ENCODE measurements at places on chromosomes 2 and 18.

- no peak for DNase-seq
Measured at GRCh38 chr18:62771494-62772270, 56.3 kb downstream of the PHLPP1 start.

DNA sequence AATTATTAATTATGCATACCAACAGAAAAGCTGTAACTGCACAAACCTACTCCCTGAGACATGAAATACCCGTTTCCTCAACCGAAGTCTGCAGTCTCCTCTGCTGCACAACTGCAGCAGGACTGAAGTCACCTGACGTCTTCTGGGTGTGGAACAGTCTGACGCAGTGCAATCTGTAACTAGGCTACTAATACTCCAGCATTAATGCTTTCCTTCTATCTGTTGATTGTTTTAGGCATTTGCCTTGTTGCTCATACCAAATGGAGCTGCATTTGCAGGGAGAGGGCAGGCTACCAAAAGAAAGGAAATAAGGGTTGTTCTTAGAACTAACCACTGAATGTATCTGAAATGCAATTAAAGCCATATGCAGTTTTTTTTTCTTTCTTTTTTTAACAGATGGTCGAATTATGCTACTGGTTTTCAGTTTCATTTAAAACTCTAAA lies 40.1 kb downstream of the RTN4 start:
- DNase-seq = peak; percentile 26

DNA sequence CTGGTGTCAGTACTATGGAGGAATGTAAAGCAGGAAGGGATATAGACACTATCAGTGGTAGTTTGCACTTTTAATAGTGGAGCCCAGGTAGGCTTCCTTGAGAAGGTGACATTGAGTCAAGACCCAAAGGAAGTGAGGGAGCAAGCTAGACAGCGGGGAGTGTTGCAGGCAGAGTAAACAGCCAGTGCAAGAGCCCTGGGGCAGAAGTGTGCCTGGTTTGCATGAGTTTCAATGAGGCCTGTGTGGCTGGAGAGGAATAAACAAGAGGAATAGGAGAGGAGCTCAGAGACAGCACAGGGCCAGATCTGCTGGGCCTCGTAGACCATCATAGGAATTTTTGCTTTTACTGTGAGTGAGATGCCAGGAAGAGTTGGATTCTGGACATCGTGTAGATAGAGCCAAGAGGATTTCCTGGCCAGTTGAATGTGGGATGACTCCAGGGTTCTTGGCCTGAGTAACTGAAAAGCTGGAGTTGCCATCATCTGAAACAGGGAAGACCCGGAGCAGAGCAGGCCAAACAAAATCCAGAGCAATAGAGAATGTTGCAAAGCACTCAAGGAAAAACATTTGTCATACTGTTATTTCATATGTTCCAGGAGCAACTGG lies 102.5 kb downstream of the SP3 start:
- no peak for DNase-seq

DNA sequence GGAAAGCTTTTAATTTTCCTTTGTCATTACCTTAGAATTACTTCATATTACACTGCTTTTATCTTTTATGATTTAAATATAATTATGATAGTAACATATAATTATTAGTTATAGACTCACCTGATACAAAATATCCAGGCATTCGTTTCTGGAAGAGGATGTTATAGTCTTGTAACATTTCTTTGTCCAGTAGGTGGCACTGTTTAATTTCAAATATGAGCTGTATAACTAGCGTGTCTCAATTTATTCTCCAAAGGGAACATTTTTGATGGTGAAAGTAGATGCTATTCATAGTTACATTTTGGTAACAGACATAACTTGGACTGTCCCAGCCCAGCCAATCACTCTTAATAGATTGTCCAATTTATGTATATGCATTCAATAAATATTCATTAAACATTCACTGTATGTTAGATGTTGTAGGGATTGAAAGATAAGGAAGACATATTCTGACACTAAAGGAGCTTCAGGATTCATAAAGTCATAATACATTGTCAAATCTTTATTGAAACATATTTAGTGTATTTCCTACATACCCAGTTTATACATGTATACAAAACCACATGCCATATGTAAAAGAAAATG lies 19.2 kb downstream of the DAW1 start:
- DNase-seq = no peak

DNA sequence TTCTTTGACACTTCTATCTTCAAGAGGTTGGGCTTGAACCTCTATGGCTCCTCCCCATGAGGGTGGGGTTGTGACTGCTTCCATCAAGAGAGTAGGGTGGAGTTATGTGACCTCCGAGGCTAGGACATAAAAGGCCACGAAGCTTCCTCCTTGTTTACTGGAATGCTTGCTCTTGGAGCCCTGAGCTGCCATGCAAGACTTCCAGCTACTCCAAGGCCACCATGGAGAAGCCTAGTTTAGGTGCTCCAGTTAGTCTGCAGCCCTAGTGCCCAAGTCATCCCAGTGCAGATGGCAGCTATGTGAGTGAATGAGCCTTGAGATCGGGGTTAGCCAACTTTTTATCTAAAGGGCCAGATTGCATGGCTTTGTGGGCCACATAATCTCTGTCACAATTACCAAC lies 2.4 kb upstream of the MERTK start:
- DNase-seq = no peak

GRCh38 chr2:38751596-38752410 lies 642 bp upstream of the SRSF7 start:
- no peak for DNase-seq

DNA sequence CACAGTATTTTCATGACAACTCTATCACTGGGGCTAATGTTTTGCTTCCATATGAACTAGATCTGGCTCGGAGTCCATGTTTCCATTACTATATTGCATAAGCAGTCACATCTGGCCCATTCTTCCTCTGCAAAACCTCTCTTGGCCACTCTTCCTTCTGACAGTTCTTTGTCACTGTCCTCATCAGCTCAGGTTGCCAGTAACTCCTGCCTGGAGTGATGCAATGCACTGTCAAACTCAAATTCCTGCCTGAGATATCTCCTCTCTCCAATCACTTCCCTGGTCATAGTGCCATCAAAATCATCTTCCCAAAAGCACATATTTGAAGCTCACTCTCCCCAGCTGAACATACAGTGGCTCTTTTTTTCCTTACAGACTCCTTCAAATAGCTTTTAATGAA lies 66.1 kb downstream of the COLEC12 start:
- no peak for DNase-seq

DNA sequence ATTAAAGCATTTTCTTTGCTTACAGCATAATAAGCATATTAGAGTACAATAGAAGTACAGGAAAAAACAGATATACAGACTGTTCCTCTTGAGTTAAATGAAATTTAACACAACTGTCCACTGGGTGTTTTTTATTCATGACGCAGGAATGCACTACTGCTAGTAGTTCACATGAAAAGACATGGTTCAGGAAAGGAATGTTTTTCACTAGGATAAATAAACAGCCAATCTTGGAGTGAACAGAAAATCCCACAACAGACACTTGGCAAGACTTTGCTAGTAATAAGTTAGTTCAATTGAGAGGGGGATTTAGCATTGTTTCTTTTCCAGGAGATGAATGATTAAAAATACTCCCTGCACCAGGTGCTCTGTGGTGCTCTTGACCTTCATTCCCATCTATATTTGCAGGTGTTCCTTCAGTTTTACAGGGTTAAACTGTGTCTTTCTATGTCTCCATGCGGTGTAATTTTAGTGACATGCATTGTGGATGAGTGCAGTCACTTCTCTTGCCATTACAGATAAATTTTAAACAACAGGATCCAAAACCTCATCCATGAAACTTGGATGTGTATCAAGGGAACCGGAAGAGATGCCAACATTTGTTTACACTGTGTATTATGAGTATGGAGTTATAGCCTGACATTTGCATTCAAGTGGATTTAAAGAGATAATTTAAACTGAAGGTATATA lies 796.6 kb downstream of the DSC3 start:
- DNase-seq = no peak

DNA sequence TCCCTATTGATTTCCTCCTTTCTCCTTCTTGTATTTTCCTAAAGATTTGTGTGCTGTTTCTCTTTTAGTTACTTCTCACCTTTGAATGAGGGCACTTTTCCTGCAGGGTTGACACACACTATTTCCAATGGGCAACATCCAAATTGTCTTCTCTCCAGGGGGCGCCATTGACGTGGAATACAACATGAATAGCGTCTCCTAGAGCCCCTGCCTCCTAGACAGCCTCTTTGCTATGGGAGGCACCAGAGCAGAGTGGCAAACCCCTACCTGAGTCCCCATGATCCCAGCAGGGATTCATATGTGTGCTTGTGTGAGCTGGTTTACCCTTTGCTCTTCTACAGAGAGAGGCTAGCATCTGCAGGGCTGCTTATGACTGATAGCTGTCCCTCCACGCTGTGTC lies 61.3 kb upstream of the ITSN2 start:
- peak; percentile 38 for DNase-seq

DNA sequence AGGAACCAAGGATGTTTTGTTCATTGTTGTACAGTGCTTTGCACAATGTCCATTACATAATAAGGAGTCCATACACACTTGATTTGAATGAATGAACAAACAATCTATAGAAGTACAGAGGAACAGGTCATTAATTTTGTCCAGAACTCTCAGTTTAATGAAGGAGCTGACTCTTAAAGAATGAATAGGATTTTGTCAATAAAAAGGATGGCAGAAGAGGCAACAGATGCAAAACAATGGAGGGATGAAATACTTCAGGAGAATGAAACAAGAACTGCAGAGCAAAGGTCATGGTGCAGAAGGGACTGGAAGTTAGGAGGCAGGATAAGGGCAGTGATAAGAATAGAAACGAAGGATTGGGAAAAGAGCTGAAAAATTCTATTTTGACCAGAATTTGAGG lies 28.7 kb upstream of the COL5A2 start:
- no peak for DNase-seq

DNA sequence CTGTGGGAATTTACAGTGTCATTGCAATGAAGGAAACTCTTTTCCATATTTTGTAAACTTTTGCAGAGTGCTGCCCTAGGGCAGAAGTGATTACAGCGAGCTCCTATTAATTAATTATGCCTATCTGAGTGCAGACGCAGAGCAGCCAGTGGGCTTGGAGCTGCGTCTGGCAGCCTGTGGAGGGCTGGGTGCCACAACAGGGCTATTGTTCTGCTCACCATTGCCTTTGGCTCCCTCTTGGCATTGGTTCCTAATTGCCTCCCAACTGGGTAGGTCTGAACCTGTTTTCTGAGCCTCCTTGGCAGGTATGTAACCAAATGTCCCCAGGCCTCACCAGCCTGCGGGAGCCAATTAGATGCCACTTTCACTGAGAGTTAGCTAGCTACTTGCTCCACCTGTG lies 25.6 kb upstream of the ITGB6 start:
- DNase-seq = no peak

- DNase-seq = no peak
Measured at GRCh38 chr2:17644997-17645720, 104.7 kb downstream of the VSNL1 start.

DNA sequence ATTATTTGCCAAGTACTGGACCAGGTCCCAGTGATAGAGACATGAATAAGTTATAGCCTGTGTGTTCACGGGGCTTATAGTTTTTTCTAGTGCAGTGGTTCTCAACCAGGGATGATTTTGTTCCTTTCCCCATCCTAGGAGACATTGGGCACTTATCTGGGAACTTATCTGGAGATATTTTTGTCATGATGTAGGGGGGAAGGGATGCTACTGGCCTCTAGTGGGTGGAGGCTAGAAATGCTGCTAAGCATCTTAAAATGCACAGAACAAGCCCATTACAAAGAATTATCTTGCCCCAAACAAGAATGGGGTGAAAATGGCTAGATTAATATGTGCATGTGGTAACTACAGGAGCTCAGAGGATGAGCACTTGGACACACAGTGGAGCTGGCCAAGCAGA lies 75.2 kb downstream of the KLHL29 start:
- DNase-seq = no peak

DNA sequence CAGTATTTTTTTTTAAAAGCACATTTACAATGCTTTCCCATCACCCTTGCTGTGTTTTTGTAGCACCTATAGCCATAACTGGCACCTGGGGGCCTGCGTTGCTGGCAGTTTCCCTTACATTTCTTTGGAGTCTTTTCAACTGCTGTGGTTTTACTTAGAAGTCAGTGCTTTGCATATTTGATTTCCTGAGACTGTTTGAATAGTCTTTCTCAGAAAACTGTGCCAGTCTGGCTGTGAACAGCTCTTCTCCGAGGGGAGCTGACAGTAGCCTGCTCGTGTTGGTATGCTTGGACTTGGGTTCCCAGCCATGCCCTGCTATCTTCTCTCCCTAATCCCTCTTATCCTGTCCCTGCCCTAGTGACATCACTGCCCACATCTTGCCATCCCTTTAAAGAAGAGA lies 81.5 kb downstream of the DPP4 start:
- DNase-seq = peak; percentile 47

GRCh38 chr2:150617351-150617978 lies 130.0 kb upstream of the RND3 start:
- no peak for DNase-seq

DNA sequence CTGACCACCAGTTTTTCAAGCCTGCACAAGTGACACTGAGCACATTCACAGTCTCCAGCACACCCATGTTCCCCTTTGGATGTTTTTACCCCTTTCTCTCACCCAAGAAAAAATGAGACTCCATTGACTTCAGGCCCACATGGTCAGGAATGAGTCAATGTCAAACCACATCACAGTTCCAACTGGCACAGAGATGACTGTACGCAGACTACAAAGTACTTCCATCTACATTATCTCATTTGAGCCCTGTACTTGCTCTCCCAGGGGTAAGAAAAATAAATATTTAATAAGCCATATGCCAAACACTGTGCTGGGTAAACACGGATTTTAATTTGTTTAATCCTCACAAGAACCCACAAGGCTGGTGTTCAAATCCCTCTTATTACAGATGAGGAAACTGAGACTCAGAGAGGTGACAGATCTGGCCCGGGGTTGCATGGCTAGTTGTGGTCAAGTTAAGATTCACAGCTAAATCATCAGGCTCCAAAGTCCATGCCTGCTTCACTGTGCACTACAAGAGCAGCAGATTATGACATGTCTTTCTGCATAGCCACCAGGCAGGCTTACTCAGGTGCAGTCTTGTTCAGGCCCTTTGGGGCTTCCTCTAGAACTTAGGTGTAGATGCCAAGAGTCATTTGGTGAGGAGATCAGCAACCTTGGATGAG lies 106.1 kb downstream of the TXNL1 start:
- DNase-seq = no peak

DNA sequence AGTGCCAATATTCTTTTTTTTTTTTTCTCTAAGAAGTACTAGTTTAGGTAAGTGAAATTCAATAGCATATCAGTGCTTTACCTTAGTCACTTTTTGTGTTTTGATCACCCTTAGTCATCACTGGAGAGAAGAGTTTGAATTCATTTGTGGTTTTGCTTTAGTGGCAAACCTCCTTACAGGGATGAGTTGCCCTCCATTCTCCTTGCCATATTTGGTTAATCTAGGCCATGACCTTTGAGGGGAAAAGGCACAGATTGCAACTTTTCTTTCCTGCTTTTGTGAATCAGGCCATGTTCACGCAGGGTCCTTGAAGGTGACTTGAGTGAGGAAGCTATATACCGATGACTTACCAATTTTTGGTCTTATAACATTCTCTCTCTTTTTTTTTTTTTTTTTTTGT lies 34.4 kb downstream of the PLEKHA3 start:
- DNase-seq = no peak

- no peak for DNase-seq
Measured at GRCh38 chr2:185502351-185502750, 236.3 kb upstream of the FSIP2 start.

Data from CD4-positive, alpha-beta T cell (primary cell).